CD4-positive, alpha-beta T cell treated with Interleukin-17A for 1 hour (primary cell): ENCODE measurements at places on chromosomes 4 and X.

DNA sequence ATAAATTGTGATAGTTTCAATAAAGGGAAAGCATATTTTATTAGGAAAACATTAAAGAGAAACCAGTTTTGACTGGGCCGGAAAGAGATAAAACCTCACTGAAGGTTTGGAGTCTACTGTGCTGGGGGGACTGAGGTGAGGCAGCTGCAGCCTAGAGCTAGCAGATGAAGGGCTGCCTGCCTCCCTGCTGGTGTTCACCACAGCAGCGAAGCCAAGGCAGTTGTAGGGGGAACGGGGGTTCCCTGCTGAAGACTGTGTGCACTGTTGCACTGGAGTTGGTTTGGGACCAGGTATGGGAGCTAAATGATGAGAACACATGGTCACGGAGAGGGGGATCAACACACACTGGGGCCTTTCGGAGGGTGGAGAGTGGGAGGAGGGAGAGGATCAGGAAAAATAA lies 546.5 kb upstream of the SMIM31 start:
- no peak for DNase-seq

DNA sequence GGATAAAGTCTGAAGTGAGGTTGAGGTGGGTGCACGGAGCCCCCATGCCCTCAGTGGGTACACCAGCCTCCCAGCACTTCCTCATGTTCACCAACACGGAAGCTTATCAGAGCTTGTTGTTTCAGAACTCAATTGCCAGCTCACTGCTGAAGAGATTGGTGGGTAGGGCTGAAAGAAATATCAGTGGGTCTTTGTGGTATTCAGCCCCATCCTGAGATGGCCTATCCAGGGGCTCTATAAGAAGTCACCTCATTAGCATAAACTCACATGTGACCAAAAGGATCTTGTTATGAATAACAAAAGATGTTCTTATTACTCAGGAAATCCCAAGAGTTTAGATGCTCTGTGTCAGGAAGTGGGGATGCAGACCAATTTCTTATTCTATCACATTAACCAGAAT lies 177.3 kb downstream of the ARHGAP10 start:
- no peak for DNase-seq

DNA sequence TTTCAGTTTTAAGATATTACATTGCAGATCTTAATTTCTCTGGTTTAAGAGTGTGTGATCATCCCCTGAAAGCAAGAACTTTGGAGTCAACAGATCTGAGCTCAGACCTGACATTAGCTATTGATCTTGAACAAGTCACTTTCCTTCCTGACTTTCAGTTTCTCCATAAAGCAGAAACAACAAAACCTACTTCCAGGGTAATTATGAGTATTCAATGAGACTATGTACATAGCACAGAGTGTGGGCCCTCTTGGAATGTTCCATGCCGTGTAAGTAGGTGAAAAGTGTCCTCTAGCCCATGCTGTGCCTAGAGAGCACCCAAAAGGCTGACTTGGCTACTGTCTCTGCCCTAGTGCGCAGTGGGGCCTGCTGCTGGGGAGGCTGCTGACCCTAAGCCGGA lies 188.0 kb upstream of the RPL34 start:
- no peak for DNase-seq

DNA sequence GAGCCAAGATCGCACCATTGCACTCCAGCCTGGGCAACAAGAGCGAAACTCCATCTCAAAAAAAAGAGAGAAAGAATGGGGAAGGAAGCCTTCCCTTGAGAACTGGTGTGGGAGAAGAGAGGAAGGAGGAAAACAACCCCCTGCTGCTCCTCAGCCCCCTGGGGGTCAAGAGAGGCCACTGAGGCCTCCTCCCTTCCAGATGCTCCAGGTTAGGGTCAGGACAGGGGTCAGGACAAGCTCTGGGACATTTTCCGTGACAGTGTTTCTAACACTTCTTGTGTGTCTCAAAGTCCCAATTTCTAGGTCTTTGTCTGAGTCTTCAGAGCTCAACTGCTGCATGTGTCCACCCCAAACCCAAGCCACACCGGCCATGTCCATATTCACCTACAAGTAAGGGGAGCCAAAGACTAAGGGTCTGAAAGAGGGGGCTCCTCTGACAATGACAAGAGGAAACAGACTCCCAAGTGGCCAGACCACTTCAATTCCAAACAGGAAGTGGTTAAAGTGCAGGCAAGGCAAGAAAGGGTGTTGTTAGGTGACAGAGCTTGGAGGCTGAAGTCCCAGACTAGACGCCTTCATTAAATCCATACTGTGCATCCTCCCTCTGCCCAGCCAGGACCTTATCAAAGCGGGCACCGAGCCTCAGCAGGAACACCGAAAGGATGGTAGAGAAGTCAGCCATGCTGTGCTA lies 8.3 kb downstream of the L1CAM start:
- DNase-seq, result no peak

DNA sequence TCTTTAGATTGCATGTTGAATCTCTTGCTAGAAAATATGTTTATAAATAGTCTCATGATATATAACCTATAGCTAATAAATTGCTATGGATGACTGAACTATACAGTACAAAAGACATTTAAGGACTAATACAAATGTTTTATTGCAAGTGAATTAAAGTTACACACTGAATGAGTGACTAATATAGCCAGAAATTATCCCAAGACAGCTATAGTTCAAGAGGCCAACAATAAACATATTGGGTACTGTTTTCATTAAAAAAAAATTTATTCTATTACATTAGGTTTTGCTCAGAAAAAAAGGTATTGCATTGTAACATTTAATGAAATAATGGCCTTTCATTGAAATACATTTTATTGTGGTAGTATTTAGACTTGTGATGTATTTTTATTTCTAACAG lies 819.1 kb downstream of the TRIML1 start:
- no peak for DNase-seq
